ENCODE measurements at places on chromosomes 6 and 20.

GRCh38 chr20:53574819-53575218, 18.8 kb downstream of the ZNF217 start:
- no peak for DNase-seq

GRCh38 chr20:54023406-54023805, 47.0 kb downstream of the BCAS1 start:
- DNase-seq = no peak

- DNase-seq = no peak
These were observed 4.5 kb downstream of the DPM1 start for GRCh38 chr20:50953821-50954220.

DNA sequence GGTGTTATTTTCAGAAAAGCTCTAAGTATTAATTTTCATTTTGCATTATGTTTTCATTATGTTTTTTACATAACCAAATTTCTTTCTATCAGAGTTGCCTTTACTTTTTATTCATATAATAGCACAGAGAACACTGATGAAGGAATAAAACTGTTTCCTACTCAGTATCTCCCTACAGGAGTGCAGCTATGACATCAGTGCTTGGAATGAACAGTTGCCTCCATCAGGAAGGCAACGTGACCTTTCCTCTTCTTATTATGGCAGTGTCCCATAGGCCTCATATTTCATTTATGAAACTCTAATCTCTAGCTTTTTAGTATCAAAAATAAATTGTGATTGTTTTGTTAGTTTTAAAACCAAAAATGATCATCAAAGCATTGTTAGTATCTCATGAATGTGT, 712.8 kb downstream of the CD109 start:
- DNase-seq = no peak

GRCh38 chr20:12072221-12072953, 154.7 kb downstream of the BTBD3 start:
- no peak for DNase-seq

DNA sequence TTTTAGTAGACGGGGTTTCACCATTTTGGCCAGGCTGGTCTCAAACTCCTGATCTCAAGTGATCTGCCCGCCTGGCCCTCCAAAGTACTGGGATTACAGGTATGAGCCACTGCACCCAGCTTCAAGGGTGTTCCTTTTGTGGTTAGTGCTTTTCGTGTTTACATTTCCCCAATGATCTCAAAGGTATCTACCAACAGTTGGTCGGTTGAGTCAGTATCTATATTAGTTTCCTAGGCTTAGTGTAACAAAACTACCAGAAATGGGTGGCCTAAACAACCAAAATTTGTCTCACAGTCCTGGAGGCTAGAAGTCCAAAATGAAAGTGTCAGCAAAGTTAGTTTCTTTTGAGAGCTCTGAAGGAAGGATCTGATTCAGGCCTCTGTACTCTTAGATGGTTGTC, 30.1 kb downstream of the CASP8AP2 start:
- no peak for DNase-seq

All from H4 (cell line).